ENCODE measurements at places on chromosomes 7 and 10. TPM values are rescaled to one million over a fixed set of nuclear protein-coding genes. Genes with fewer than 3 reads are reported as not detected.

GRCh38 chr7:4185721-4186512 lies 496.2 kb upstream of the FOXK1 start:
- H3K4me1 ChIP-seq: no peaks in the 10 kb centered on the region
- H3K27ac ChIP-seq: no peak overlapping the region
- H3K36me3 ChIP-seq: no peaks in the 10 kb centered on the region

DNA sequence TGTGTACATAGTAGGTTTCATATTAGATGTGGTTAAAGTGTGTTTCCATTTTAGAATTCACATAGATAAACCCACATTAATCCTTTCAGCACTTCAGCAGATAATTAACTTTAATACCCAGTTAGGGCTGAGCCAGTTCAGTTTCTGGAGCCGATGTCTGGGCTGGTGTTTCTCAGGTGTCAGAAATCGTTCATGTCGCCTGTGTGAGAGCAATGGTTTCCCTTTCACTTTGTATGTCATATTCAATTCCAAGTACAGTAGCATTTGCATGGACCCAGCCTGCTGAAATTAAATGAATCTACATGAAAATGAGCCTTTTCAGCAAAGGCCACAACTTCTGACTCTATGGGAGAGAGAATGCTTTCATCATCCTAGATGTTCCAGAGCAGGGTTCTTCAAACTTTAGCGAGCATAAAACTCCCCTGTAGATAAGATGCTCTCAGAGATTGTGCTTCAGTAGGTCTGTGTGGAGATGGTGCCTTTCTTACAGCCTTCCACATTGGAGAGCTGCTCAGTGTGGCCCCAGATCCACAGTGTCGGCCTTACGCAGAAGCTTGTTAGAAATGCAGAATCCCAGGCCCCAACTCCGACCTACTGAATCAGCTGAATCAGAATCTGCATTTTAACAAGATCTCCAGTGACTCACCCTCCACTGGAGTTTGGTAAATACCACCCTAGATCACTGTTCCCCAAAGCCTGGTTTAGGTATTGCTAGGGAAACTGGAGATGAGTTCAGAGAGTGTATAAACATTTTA lies 19.6 kb downstream of the WIPF3 start:
- H3K4me3 ChIP-seq: peak overlapping the region; percentile 26
- no peaks in the 10 kb centered on the region for H3K36me3 ChIP-seq
- H3K4me1 ChIP-seq: peaks cover 10% of the 10 kb centered on the region
- H3K27me3 ChIP-seq: peaks cover 12% of the 10 kb centered on the region
- H3K27ac ChIP-seq: no peak overlapping the region
- DNase-seq: no peak

- H3K36me3 ChIP-seq: no peaks in the 10 kb centered on the region
- no peaks in the 10 kb centered on the region for H3K4me1 ChIP-seq
- no peak for DNase-seq
Observed at GRCh38 chr7:4159761-4160554, 522.1 kb upstream of the FOXK1 start.

- H3K36me3 ChIP-seq: peaks cover 28% of the 10 kb centered on the region
- no peaks in the 10 kb centered on the region for H3K27me3 ChIP-seq
- no peak overlapping the region for H3K27ac ChIP-seq
- peaks cover 26% of the 10 kb centered on the region for H3K4me1 ChIP-seq
- H3K4me3 ChIP-seq: no peak overlapping the region
- DNase-seq: no peak
Observed at GRCh38 chr7:32586291-32587221, 91.3 kb downstream of the AVL9 start.

GRCh38 chr10:82438277-82438676 lies 563.3 kb downstream of the NRG3 start:
- no peak overlapping the region for H3K27ac ChIP-seq
- no peaks in the 10 kb centered on the region for H3K27me3 ChIP-seq
- no peak overlapping the region for H3K4me3 ChIP-seq
- DNase-seq: no peak

DNA sequence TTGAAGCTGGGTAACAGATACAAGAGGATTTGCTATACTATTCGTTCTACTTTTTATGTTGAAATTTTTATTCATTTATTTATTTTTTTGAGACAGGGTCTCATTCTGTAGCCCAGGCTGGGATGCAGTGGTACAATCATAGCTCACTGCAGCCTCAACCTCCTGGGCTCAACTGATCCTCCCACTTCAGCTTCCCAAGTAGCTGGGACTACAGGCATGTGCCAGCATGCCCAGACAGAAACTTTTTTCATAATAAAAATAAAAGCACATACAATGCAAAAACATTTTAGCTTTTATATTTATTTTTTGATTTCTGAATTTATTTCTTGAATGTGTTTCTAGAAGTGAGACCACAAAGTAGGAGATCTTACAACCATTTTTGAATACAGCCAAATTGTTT lies 71.2 kb downstream of the FANK1 start:
- no peaks in the 10 kb centered on the region for H3K36me3 ChIP-seq
- H3K27ac ChIP-seq: no peak overlapping the region
- H3K4me3 ChIP-seq: no peak overlapping the region
- no peaks in the 10 kb centered on the region for H3K4me1 ChIP-seq
- no peak for DNase-seq

XRCC2 gene
- total RNA-seq: 24.0 TPM

AGAP9 gene
- total RNA-seq: 9.5 TPM

PRR15 gene
- total RNA-seq: not detected

MMP21 gene
- total RNA-seq: not detected

RPS24 gene
- 1,651 TPM for total RNA-seq

Data from activated T-helper 1 cell treated with anti-CD3 and anti-CD28 coated beads, Interleukin-12 subunit alpha, Interleukin-12 subunit beta, Interleukin-2, Interleukin-4 antibody, amounts not matched to agents 30 ng/mL and 10 ng/mL and 1 ng/mL, durations not matched to agents 14 hours and 24 hours and 36 hours (primary cell).